PC-9 (cell line): ENCODE measurements at places on chromosomes 11 and 22. TPM values are rescaled to one million over a fixed set of nuclear protein-coding genes. Genes with fewer than 3 reads are reported as not detected.

DNA sequence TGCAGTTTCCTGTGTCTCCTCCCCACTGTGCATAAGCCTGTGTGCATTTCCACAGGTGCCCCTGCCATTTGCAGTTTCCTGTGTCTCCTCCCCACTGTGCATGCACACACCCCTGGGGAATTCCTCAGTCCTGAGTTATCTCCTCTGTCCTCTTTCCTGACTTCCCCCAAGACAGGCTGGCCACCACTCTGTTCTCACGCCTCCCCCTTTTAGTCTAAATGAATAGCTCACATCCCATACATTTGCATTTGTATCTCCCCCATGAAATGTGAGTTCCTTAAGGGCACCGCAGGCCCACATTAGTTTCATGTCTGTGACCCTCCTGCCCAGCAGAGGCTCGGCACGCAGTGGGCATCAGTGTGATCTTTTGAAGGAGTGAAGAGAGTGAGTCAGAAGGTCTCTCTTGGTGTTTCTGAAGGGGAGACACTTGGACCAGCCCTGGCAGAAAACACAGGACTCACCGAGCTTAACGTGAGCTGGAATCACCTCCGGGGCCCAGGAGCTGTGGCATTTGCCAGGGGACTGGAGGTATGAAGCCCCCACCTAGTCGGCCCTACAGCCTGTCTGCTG lies 6.2 kb downstream of the LRRC74B start:
- no peak for DNase-seq

DNA sequence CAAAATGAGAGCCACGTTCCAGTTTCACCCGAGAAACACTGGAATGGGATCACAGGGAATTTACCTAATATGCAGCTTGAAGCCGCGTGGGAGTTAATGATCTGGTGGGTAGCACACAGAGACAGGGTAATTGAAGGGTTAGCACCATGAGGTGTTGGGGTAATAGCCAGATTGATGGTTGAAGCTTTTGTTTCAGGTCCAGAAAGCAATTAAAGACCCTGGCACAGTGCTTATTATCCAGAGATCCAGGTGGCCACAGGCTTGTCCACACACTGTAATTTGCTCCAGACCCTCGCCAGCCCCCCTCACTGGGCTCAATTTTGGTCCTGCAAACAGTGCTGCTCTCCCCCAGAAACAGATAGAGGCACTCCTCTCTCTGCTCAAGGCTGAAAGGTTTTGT lies 282.5 kb upstream of the ISX start:
- DNase-seq: no peak

- DNase-seq: no peak
Measured at GRCh38 chr11:83971063-83971462, 684.9 kb upstream of the CCDC90B start.

GRCh38 chr11:90391756-90392155 lies 168.9 kb upstream of the CHORDC1 start:
- DNase-seq: no peak

Gene INS
- not detected in 2 replicates for total RNA-seq

GRCh38 chr11:11987503-11988022 lies 20.9 kb downstream of the DKK3 start:
- no peak for DNase-seq
